ENCODE measurements at places on chromosomes 1 and 21.
A peak's percentile ranks its signal among the peaks of the same experiment; 100 is the strongest.

DNA sequence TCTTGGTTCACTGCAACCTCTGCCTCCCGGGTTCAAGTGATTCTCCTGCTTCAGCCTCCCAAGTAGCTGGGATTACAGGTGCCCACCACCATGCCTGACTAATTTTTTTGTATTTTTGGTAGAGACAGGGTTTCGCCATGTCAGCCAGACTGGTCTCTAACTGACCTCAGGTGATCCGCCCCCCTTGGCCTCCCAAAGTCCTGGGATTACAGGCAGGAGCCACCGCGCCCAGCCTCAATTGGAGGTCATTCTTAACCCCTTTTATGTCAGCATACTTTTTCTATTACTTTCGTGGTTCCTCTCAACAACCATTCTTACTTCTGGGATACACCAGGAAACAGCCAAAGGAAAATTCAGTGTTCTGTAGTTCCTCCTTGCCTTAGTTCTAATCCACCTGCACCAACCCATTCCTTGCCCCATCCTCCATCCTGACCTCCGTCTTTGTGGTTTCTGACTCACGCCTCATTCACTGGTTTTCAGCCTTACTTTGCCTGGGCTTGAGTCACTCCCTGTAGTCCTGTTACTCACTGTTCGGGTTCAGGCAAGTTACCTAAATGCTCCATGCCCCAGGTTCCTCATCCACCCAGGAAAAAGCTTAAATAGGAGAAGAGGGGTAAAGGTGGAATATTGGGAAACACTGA, 12.9 kb upstream of the BCL10 start:
- DNase-seq, result peak; percentile 61

- no peak for DNase-seq
These were observed 11.5 kb upstream of the LYST start for GRCh38 chr1:235878082-235878811.

DNA sequence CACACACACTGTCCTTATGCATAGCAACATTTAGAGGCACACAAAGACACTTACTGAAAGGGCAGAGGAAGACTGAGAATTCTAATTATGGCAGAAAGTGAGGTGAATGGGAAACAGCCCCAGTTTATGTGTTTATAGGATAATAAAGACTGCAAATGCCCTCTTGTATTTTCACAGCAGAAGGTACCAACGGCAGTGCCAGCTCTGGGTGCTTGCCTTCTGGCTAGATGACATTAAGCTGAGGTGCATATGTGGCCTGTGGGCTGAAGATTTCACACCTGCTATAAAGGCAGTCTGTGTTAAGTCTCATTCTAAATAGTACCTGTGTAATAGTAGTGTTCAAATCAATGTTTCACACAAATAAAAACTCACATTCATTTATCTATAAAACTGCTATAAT, 347.2 kb upstream of the ZRANB2 start:
- no peak for DNase-seq

DNA sequence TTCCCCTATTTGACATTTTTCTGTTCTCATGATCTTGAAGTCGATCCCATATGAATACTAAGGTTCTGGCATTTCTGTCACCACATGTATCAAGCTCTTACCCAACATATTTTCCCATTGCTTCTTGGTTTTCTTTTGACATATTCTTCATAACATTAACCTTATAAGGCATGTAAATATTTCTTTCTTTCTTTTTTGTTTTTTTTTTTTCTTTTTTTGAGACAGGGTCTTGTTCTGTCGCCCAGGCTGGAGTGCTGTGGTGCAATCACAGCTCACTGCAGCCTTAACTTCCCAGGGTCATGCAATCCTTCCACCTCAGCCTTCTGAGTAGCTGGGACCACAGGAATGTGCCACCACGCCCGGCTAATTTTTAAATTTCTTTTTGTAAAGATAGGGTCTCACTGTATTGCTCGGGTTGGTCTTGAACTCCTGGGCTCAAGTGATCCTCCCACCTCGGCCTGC, 33.1 kb upstream of the ERRFI1 start:
- no peak for DNase-seq

DNA sequence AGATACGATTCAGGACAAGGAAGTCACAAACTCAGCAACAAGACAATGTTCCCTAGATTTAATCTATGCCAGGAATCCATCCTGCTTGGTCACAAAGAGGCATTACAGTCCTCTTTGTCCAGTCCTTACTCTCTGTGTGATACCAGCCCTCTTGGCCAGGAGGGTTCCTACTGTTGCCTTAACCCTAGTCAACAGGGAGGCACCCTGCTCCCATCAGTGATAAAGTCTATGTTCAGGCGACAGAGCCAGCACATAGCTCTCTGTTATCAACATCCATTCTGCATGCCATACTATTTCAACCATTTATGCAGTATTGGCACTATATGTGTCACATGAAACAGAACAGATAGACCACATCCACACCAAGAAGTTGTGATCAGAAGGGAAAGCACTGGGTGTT, 4.4 kb upstream of the NPL start:
- no peak for DNase-seq

DNA sequence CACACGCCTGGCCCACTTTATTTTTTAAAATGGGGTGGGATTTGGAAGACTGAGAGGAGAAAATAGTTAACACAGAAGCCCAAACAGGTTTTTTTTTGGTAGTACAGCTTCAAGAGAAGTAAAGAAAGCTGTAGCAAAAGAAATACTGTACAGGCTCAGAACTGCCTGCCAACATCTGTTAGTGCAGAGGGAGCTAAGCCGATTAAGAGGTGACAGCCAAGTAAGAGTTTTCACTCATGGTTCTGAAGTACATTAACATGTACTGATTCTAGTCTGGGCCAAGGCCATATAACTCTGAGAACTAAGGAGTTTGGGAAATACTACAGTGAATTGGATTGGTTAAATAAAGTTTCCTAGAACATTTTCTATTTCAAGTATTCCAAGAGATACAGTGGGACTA, 51.6 kb downstream of the EIF2B3 start:
- DNase-seq, result no peak
